ENCODE measurements at places on chromosomes 6 and 20. TPM values are rescaled to one million over a fixed set of nuclear protein-coding genes. Genes with fewer than 3 reads are reported as not detected.

GRCh38 chr20:51382986-51383821 is 159.3 kb downstream of the NFATC2 start:
- DNase-seq = no peak

DNA sequence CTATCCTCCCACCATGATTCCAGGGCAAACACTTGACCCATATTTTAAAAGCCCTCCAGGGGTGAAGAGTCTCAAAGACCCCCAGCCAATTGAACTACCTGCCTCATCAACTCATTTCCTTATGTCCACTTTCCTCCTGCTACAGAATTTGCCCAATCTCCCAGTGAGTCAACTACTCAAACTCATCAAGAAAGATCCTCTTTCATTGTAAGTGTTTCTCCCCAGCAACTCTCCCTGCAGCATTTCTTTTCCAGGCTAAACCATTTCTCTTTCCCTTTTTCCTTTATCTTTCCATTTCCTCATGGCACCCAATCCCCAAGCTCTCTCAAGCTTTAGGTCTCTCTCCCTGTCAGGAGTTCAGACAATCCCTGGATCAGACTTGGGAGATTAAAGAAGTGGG is 1.5 kb downstream of the DLK2 start:
- no peak for DNase-seq

DNA sequence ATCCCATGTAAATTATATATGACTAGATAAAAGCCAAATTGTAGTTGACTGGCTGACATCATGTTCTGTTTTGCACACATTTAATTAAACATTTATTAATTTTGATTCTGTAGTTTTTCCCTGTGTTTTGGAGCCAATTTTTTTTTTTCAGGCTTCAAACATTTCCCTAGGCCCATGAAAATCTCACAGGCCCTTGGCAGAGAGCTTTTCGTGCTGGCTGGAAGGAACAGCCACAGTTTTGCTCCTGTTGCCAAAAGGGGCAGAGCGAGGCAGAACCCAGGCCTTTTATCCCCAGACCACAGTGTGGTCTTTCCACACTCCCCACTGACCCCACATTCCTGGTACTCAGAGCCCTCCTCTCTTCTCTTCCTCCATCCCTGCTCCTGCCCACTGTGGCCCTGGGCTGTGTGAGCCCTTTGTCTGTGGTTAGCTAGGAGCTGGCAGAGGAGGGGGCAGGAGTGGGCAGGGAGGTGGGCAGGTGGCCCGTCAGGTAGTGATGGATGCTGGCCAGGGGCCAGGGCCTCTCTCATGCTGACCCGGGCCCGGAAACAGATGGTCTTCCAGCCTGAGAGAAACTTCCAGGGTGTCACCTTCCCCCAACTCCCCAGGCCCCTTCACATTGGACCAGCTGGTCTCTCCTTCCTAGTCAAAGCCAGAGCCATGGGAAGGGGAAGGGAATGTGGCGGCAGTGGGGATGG is 19.4 kb upstream of the CCM2L start:
- no peak for DNase-seq

DNA sequence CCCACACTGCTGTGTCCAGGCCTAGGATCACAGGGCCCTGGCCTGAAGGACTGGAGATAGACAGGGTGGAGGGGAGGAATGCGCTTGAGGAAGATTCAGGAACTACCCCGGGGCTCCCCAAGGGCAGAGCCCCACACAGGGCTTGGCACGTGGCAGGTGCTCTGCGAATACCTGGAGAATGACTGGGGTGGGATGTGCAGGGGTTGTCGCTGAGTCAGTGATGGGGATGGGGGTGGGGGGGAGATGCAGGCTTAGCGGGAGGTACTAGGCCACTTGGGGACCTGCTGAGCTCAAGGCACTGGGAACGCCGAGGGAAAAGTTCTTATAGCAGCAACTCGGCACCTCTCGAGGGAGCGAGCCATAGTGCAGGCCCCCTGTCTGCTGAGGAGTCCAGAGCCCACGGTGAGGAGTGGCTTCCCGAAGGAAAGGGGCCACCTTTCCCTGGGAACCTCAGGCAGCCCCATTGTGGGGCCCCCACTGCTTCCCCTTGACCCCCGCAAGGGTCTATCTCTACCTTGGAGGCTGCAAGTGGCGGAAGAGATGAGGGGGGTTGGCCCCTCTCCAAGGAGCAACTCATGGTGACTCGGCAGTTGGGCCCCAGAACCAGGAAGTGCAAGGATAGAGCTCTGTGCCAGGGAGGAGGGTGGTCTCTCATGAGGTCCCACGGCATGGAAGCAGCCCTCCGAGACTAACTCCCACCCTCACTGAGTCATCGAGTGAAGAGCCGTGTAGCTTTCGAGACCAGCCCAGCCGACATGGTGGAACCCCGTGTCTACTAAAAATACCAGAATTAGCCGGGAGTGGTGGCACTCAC is 33.1 kb downstream of the SRC start:
- no peak for DNase-seq

- no peak for DNase-seq
These were observed 46.5 kb downstream of the SMLR1 start for GRCh38 chr6:130873746-130874145.

DNA sequence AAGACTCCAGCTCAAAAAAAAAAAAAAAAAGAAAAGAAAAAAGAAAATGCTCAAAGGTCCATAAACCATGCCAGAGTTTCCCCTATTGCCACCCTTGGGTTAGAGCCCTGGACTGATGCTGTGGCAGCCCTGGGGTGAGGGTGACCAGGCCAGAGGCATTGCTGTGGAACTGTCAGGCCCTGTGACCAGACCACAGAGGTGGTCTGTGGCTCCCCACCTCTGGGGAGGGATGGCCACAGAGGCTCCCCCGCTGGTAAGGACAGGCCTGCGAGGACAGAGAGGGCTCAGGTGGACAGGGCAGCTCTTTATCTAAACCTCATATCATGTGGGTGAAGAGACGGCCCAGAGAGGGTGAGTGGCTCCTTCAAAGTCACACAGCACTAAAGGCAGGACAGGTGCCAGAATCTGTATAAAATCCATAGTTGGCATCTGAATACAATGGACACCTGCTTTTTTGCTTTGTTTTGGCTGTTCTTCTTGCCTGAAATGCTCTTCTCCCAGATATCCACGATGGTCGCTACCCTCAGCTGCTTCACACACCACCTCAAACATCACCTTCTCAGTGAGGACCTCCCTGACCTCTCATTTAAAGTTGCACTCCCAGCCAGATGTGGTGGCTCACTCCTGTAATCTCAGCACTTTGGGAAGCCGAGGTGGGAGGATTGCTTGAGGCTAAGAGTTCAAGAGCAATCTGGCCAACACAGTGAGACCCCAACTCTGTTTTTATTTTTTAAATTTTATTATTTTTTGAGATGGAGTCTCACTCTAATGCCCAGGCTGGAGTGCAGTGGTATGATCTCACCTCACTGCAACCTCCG is 22.5 kb upstream of the SPDEF start:
- DNase-seq = no peak

GRCh38 chr6:5670811-5671561 is 335.7 kb downstream of the NRN1 start:
- DNase-seq = no peak

DNA sequence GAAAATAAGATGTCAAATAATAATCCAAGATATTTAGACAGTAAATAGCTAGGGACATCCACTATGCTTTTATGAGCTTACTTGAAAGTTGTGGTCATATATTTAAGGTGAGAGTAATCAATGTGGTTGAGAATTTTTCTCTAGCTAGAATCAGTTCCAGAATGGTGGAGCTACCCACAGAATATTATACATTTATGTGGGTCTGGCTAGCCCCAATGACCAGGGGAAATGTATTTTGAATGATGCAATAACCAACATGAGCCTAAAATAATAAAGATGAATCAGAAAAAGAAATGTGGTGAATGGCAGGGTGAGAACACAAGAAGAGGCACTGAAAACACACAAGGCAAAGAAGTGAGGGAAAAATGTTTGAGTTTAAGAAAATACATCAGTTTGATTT is 325.7 kb downstream of the TBC1D32 start:
- no peak for DNase-seq

Gene MACROD2
- 3.8 TPM for total RNA-seq

- DNase-seq = peak; percentile 85
These were observed 19.2 kb downstream of the PSMG4 start for GRCh38 chr6:3277851-3278416.

Gene PACSIN1
- not detected for total RNA-seq

DNA sequence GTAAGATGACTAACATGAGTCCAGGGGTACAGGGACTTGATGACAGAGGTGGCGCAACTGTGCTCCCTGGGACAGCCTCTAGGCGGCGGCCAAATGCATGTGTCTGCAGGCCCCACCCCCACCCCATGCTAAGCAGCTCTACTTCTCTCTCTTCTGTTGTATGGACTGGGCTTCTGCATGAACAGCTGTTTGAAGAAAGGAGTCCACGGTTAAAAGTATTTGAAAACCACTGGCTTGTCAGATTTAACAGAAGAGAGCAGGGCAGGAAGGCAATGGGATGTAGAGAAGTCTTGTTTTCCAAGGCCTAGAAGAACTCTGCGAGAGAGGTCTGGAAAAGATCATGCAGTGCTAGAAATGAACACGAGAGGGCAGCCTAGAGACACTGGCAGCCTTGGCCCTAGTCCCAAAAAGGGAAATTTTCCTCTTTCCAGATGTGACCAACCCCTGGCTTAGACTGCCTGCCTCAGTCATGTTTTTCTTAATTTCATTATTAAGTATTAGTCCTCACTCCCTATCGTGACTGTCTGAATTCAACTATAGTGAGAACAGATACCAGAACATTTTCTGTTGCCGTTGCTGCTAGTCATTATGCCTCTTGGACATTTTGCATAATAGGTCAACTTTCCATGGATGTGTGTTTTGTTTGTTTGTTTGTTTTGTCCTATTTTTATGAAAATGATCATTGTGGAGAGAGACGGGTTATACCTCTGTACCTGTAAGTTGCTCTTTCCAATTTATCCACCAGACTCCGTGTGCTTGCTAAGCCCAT is 265.0 kb downstream of the ADGRG6 start:
- no peak for DNase-seq

DNA sequence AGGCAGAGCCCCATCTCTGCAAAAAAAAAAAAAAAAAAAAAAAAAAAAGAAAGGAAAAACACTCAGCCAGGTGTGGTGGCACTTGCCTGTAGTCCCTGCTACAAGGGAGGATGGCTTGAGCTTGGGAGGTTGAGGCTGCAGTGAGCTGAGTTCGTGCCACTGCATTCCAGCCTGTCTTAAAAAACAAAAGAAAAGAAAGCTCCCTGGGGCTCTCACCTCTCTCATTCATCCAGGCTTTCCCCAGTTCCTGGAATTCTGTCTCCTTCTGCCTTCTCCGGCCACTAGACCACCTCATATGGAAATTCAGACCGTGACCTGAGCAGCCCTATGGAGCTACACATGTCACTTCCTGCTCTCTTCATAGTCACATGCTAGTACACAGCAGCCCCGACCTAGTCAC is 101.1 kb upstream of the TAB2 start:
- no peak for DNase-seq

GRCh38 chr6:72724545-72724944 is 102.7 kb downstream of the KCNQ5 start:
- no peak for DNase-seq

DNA sequence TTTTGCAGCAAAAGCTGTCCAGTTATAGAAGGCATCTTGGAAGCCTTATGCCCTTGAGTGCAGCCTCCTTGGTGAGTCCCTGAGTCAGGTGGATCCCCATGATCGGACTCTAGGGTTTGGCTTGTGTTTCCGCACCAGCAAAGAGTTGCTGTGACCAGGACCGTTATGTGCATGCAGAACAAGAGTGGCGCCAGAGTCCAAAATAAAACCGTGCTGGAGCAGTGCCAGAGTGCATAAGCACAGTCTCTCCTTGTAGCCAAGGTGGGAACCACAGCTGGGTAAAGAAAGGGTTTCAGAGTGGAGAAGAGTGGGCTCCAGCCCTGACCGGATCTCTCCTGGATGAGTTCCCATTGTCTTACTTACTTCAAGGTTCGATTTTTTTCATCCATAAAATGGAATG is 58.6 kb downstream of the FOXA2 start:
- DNase-seq = no peak

- peak; percentile 75 for DNase-seq
These were observed 56.0 kb downstream of the IRF4 start for GRCh38 chr6:447381-448165.

Gene ZSCAN12
- 3.5 TPM for total RNA-seq

Gene FRMD1
- 7.6 TPM for total RNA-seq

- DNase-seq = no peak
These were observed 102.6 kb upstream of the TNFAIP3 start for GRCh38 chr6:137764464-137764863.

Gene CCN6
- not detected for total RNA-seq

GRCh38 chr20:25668446-25668845 is 28.2 kb downstream of the ZNF337 start:
- no peak for DNase-seq

Gene SLC13A3
- 1.5 TPM for total RNA-seq

Gene IYD
- total RNA-seq = not detected

DNA sequence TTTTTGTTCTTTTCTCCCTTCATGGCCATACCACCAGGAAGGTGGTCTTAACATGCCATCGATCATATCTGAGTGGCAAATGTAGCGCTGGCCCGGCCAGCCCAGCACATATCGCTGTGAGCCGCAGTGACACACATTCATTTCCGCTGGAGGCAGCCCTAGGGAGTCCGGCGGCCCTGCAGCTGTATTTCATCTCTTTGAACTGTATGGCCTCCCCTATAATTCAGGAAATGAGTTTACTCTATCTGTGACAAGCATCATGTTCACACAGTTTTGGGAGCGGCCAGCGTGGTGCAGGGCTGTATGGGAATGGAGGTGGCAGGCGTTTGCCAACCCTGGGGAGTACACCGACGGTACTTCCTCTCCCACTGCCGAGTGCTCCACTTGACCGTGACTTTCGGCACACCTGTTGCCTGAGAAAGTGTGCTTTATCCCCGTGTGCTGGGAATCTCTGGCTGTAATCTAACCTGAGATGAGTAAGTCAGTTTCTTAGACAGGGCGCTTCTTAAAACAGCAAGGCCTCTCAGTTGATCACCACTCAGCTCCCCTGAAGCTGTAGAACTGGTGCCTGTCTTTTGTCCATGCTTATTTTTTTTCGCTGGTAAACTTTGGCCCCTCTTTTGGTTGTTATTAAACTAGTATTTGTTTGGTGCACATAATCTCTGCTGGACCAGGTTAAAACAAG is 257.1 kb upstream of the TAB2 start:
- no peak for DNase-seq

Gene FGD2
- total RNA-seq = 32.6 TPM

Measured in mesenteric fat pad (tissue), 1 donor.